ENCODE measurements at places on chromosomes 12 and 14.

GRCh38 chr12:119915894-119916510 lies 38.9 kb upstream of the CIT start:
- DNase-seq: no peak

DNA sequence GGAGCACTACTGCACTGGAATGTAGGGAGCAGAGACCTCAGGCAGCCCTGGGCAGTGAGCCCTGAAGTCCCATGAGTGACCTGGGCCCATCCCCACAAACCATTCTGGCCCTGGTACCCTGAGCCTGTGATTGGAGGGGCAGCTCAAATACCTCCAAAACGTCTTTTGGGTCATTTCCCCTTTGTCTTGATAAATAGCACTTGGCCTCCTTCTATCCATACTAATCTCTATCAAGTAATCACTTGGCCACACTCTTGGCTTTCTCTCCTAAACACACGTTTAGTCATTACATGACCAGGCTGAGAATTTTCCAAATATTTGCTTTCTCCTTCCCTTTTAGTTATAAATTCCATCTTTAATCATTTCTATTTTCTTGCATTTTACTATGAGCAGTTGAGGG lies 91.3 kb downstream of the RPAP3 start:
- no peak for DNase-seq

DNA sequence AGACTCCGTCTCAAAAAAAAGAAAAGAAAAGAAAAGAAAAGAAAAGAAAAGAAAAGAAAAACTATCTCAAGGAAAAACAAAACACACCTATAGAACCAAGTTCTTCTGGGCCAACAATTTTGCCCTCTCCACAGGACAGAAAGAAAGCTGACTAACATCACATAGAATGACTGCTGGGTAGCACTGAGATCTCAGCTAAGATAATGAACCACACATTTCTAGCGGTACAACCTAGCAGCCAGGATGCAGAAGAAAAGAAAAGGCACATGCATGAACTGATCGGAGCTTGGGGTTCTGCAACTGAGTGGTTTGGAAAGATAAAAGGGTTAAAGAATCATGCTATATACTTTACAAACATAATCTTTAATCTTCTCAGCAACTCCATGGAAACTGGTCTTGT lies 19.5 kb downstream of the TMED10 start:
- DNase-seq: no peak

DNA sequence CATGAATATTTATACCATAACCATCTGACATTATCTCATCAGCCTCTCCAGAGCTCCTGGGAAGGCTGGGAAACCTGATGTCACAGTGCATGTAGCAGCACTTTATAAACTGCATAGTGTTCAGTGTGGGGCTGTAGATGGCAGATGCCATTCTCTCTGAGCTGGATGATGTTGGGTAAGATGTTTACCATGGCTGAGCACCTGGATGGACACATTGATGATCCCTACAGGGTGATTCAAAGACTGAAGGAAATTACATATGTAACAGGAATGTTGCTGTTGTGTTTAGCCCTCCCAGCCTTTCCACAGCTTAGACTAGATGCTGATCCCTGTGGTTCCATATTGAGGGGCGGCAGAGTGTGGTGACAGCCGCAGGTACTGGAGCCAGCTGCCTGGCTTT lies 37.4 kb downstream of the IFT43 start:
- no peak for DNase-seq

GRCh38 chr12:77947746-77948145 lies 117.1 kb downstream of the NAV3 start:
- DNase-seq: no peak

DNA sequence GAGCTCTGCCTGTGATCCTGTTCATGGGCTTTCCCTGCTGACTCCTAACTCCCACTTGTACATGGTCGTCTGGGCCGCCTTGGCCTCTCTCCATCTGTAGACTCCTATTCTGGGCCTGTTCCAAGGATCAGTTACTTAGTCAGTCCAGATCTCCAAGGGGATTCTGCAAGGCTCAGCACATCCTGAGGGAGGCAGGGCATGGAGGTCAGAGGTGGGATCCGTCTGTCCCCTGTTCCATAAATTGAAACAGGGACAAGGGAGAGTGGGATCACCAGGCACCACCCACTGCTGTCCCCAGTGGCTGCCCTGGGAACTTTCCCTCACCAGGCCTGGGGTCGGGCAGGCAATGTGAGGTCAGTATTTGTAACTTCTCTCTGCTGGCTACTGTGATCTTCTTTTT lies 43.5 kb downstream of the KCTD10 start:
- DNase-seq: no peak

DNA sequence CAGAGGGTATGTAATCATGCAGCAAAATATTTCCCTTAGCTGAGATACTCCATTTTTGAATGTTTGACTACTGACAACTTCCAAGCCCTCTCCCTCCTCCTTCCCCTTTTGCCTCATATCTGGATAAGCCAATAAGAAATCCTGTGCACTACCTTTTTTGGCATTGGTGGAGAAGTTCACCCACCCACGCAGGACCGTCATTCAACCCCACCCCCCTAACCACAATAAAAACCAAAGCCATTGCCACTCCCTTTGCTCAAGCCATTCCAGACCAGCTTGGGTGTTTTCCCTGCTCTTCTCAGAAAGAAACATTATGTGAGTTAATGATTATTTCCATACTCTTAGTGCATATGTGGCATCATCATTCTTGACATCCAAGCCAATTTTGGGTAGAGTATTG lies 176.7 kb downstream of the PTPN11 start:
- DNase-seq: no peak

DNA sequence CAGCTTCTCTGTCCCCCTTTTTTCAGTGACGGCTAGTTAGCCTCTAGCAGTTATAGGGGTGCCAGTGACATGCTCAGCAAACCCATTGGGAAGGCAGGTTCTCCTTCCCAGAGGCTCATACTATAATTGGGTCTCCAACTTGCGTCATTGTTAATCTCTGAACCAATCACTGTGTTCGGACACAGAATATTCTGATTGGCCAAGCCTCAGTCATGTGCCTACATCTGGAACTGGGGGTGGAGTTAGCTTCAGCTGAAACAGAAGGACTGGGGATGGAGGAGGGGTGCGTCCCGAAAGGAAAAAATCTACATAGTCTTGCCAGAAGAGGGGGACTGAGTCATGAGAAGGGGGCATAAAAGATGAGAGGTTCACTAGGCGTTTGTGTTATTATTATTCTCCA lies 165.6 kb downstream of the SUDS3 start:
- DNase-seq: no peak

DNA sequence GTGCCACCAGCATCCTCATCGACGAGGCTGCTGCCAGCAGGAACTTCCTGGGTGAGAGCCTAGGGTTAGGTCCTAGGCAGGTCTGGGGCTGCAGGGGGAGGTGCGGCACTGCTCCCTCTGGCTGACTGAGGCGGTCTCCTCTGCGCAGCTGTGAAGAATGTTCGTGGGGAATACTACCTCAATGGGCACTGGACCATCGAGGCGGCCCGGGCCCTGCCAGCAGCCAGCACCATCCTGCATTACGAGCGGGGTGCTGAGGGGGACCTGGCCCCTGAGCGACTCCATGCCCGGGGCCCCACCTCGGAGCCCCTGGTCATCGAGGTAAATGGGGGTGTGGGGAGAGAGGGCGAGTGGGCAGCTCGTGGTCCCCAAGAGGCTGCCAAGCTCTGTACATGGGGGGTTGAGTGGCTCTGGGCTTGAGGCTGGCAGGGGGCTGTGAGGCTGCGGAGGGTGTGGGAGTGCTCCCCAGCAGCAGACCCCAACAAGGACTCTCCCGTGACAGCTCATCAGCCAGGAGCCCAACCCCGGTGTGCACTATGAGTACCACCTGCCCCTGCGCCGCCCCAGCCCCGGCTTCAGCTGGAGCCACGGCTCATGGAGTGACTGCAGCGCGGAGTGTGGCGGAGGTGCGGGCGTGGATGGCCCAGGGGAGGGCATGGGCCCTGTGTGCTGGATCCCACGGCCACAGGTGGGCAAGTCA lies 14.4 kb downstream of the PAPLN start:
- DNase-seq: no peak

- no peak for DNase-seq
Observed at GRCh38 chr12:32896432-32897280, at the start of gene PKP2. PKP2 (minus strand) TSS chr12:32896777; CDS start chr12:32896731, 46 bp downstream.

GRCh38 chr14:102078831-102079699 lies 7.8 kb downstream of the HSP90AA1 start:
- no peak for DNase-seq

DNA sequence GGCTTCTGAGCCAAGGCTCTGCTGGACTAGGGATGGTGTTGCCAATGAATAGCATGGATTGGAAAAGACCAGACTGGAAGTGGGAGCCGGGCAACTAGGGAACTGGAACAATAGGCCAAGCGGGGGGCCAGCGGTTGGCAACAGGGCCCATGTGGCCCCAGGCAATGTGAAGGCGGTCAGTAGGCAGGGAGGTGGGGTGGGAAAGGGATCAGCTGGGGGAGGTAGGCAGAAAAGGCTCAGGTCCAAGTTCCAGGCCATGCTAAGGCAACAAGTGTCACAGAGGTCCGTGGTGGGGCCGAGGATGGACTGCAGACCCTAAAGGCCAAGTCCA lies 14.9 kb upstream of the MLXIP start:
- no peak for DNase-seq

- DNase-seq: no peak
Observed at GRCh38 chr12:92272061-92272964, 126.7 kb upstream of the BTG1 start.

DNA sequence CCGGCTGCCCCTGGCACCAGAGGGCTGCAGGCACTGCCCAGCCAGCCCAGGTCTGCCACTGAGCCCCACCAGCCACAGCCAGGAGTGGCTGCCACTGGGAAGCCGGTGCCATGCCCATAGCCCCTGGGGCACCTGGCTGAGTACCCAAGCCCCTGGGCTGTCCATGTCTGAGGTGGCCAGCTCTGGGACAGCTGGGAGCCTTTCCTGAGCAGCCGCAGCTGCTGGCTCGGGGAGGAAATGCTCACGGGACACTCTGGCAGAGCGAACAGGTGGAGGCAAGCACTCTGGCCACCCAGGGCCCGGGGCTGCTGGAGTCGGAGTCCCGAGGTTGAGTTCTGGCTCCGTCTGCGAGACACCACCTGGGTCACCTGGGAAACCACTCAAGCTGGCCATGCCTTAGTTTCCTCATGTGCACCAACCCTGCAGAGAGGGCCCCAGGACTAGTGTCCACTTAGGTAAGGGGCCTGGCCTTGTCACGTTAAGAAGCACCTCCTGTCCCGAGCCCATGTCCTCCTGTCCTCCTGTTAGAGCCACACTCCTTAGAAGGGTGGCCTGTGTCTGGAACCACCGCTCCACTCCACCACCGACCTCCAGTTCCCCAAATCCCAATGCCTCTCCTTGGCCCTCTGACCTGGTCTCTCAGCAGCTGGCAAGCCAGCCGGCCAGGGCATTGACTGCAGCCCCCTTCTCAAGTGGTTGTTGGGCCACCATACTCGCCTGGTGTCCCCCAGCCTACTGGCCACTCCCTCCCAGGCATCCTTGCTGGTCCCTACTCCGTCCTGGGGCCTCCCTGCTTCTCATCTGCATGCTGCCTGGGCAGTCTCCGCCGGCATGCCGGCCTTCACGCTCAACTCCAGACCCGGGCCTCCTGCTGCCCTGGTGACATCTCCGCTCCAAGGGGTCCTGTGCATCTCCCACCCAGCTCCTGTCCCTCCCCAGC lies 45.3 kb downstream of the BEGAIN start:
- DNase-seq: no peak

DNA sequence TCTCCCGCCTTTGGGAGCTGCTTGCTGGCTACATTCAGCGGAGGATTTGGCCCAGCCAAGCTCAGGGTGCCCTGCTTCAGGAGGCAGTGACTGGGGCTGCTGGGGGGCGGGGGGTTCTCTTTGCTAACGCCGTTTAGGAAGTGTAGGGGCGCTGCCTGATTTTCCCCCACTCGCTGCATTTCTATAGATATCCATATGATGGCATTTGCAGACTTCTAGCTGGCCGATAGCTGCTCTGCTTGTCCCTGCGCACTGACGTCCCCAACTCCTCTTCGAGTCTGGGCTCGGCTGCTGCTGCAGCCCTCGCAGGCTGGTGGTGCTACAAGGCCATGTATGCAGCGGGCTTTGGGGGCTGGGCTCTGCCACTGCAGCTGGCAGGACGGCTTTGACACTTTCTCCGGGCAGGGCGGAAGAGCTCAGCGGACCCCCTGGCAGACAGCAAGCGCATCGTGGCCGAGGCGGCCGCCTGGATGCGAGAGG lies 3.1 kb downstream of the LRFN5 start:
- no peak for DNase-seq

- DNase-seq: no peak
Observed at GRCh38 chr12:6936636-6937480, 6.8 kb upstream of the RNU7-1 start.

- DNase-seq: no peak
Observed at GRCh38 chr12:104460973-104461698, 4.4 kb downstream of the CHST11 start.

- no peak for DNase-seq
Observed at GRCh38 chr14:26261368-26262122, 336.3 kb downstream of the NOVA1 start.

DNA sequence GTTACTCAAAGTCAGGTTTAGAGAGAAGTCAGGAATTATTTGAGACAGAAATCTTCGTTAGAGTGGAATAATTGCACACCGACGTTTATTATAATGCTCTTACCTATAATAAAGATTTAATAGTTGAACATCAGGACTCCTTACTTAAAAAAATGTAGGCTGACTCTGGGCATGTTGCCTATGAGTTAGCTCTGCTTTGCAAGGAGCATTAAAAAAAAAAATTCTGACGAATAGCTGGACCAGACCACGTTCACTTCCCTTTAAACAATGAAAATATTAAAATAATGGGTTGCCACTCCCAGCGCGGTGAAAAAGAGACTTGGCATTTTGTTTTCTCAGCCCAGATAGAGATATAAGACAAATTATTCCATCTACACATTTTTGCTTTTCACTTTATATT lies 574 bp upstream of the FANCM start:
- DNase-seq: no peak

DNA sequence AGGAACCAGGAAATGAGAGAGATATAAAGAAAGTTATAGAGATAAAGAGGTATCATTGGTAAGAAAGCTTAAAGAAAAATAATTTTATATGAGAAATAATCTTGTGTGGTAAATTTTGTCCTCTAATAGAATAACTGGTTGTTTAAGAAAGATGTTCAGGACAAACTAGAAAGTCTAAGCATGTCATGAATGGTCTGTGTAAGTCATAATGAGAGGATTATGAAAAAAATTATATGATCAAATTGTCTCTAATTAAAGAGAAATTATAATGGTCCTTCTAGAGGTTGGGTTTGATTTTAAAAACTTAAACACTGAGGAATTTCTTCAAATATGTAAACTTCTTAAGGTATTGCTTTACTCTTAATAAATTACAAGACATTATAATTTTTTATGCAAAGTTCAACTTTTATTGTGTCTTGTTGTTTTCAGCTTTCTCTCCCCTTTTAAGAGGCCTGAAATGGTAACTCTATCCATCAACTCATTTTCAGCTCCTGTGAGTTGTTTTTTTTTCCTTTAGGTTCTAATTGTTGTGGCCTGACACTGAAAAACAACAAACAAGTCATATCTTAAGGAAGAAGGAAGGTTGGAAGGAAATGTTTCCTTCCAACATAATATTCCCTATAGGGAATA lies 88.2 kb upstream of the CNOT2 start:
- no peak for DNase-seq

- DNase-seq: no peak
Observed at GRCh38 chr14:33404054-33404453, 465.4 kb downstream of the NPAS3 start.
